ENCODE measurements at places on chromosomes 1 and 21.

- no peak for DNase-seq
Observed at GRCh38 chr1:98920441-98921110, 84.1 kb downstream of the PLPPR5 start.

GRCh38 chr1:1114431-1114830 lies 1.5 kb downstream of the C1orf159 start:
- DNase-seq: no peak

- DNase-seq: no peak
Observed at GRCh38 chr1:57067863-57068262, 102.0 kb upstream of the C8B start.

- no peak for DNase-seq
Observed at GRCh38 chr1:98256700-98257099, 335.9 kb upstream of the DPYD start.

- DNase-seq: no peak
Observed at GRCh38 chr1:19752083-19752696, 47.5 kb downstream of the TMCO4 start.

DNA sequence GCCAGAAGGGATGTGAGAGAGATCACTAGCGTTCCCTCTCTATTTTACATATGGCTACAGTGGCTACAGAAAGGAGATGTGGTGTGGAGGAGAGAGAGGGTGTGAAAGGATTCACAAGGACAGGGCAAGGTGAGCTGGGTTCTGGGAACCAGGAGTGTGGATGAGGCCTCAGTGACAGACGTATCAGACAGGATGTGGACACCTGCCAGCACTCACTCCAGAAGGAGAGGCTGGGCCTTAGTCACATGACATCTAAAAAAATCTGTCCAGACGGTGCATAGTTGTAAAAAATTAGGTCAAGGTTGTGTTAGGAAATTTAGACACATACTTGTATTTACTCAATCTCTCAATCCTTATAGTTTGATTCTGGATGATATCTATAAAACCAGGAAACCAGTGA lies 10.6 kb downstream of the TRIM67 start:
- no peak for DNase-seq

- no peak for DNase-seq
Observed at GRCh38 chr1:37691497-37692077, 729 bp upstream of the CDCA8 start.

DNA sequence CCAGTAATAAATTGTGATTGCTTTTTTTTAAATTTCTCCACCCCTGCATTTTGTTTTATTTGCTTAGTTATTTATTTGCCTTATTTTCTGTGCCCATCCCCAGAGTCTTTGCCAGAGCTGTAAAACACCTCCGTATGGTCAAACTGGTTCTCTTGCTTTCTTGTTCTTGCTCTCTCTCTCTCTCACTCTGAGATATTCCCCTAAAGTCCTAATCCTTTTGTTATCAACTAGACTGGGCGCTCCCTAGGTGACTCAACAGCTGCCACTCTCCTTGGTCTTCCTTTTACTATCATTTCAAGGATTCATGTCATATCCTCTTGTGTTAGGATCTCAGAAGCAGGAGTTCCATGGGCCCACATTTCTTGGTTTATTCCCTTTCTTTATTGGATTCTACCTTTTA lies 160.0 kb downstream of the PRDM2 start:
- no peak for DNase-seq

GRCh38 chr1:64087768-64088167 lies 115.7 kb upstream of the UBE2U start:
- no peak for DNase-seq

GRCh38 chr1:3690282-3691065 lies 38.2 kb downstream of the TP73 start:
- no peak for DNase-seq

- DNase-seq: no peak
Observed at GRCh38 chr21:34201001-34201400, 127.6 kb downstream of the MRPS6 start.

GRCh38 chr1:12600880-12601633 lies 17.0 kb downstream of the DHRS3 start:
- no peak for DNase-seq

- DNase-seq: no peak
Observed at GRCh38 chr1:13652238-13652637, 47.8 kb upstream of the PRDM2 start.

DNA sequence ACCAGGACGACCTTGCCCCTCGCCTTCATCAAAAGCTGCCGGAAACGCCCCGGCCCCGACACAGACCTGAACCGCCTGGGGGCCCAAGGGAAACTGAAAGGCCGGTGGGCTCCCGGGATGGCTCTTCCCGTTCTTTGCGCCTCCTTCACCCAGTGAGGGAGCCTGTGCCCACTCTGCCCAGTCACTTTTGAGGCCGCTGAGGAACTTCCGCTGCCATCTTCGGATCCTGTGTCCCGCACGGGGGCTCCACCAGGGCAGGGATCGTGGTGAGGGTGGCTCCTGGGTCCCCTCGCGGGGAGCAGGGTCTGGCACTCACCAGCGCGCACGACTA lies 104.0 kb downstream of the PPIAL4G start:
- DNase-seq: no peak

- no peak for DNase-seq
Observed at GRCh38 chr1:111605576-111605975, 14.0 kb upstream of the RAP1A start.

- DNase-seq: no peak
Observed at GRCh38 chr1:54653036-54653435, 11.4 kb downstream of the MROH7 start.

GRCh38 chr1:182304627-182305026 lies 87.0 kb downstream of the GLUL start:
- no peak for DNase-seq

DNA sequence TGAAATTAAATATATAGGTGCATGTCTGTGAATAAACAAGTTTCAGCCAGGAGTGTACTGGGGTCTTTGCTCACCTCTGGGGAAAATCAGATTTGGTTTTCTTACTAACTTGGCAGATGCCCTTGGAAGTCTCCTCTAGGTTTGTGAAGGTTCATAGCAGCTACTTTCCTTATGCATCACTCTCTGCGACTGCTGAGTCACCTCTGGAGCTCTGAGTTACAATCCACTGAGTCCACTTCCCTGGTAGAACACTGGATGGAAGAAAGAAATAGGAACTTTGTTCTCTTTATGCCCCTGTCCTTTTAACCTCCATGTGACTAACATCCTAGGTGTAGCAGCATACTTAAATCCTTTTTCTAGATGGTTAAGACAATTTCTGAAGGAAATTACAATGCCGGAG lies 4.4 kb upstream of the FASLG start:
- DNase-seq: no peak

GRCh38 chr1:48955774-48956173 lies 179.1 kb upstream of the BEND5 start:
- no peak for DNase-seq

DNA sequence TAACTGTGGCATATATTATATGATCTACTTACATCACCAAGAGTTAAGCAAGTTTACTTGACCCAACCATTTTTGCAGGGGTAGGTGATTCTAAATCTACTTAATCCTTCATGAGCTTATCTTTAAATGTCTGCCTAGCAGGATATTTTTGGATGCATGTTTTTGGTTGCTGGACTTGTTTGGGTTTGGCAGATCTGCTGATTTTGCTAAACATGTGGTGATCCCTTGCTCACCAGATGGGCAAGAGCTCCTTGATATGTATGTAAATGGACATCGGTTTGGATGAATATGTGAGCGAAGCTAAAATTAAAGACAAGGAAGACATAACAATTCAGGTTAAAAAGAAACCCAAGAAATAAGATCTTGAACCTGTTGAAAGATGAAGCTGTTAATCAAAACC lies 36.7 kb downstream of the FMN2 start:
- no peak for DNase-seq

DNA sequence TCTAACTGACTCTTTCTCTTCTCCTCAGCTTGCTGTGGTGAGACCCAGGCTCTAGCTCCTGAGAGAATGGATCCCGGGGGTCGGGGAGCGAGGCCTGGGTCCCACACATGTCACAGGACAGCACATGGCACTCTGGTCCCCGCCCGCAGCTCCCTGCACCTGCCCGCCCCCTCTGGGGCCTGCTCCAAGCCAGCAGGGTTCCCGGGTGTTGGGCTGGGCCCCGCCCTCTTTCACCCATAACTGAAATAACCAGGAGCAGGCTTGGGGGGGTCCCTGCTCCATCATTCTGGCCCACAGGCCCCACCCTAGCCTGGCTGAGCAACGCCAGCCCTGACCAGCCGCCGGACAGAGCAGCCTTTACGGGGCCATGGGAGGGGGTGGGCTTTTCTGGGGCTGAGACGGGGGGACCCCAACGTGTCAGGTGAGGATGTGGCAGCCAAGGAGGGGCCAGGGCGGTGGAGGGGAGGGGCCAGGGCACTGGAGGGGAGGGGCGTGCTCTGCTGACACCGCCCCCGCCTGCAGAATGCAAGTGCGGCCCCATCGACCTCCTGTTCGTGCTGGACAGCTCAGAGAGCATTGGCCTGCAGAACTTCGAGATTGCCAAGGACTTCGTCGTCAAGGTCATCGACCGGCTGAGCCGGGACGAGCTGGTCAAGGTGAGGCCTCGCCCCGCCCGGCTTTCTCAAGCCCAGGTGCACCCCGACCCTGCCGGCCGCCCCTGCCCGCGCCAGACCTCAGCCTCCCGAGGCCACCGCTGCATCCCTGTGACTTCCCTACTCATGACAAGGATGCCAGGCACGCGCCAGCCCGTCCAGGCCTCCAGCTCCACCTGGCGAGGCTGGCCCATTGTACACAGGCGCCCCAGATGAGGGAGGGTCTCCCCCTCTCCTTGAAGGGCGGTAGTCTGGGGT lies 19.4 kb downstream of the COL6A1 start:
- DNase-seq: no peak
